CD4-positive, alpha-beta memory T cell (primary cell): ENCODE measurements at places on chromosomes 4 and X. TPM values are rescaled to one million over a fixed set of nuclear protein-coding genes. Genes with fewer than 3 reads are reported as not detected.

Gene MAGIX
- 1.6 TPM for total RNA-seq

GRCh38 chrX:122188751-122189150 is 995.3 kb upstream of the GRIA3 start:
- no peak for DNase-seq

GRCh38 chrX:118455013-118455412 is 40.6 kb upstream of the DOCK11 start:
- no peak for DNase-seq

Gene GAGE13
- total RNA-seq, result not detected

- DNase-seq, result no peak
These were observed 125.2 kb downstream of the ELOVL6 start for GRCh38 chr4:110073053-110073845.

- no peak for DNase-seq
These were observed 140.8 kb upstream of the EDNRA start for GRCh38 chr4:147340111-147340510.

DNA sequence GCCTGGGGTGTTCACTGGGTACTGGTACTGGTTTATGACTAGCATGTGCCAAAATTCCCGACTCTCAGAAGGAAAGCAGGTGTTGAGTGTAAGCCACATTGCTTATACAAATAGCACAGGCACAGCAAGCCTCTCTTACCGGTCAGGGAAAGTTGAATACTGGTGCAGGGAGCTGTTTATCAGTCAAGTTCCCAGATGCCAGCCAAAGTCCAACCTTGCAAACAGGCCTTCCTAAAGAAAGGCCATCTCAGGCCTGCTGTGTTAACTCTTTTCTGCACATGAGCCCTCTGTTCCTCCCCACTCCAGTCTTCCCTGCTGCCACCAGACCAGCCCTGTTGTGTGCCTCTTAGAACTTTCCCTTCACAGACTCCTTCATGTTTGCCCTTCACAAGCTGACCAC is 34.2 kb downstream of the PKD2 start:
- DNase-seq, result no peak

DNA sequence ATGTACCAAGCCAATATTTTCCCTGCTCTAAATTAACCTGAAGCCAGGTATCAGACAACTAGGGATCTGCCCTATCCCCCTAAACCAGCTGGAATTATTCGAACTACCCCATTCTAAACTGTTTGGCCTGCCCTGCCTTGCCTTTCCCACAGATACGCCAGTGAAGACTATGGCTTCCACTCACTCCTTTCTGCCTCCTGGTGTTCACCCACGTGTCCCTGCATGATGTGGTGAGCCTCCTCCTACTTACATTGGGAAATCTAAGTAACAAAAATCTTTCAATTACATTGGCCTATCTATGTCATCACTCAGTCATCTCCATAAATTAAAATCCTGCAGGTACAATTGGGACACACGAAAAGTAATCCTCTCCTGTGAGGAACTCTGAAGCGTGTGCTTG is 6.1 kb upstream of the LDOC1 start:
- DNase-seq, result no peak

GRCh38 chrX:100743009-100743607 is 11.2 kb upstream of the SYTL4 start:
- DNase-seq, result no peak

Gene DCAF12L2
- total RNA-seq, result not detected

Gene SPANXD
- not detected for total RNA-seq

GRCh38 chr4:143355540-143356217 is 19.0 kb downstream of the GAB1 start:
- no peak for DNase-seq

Gene TCEAL1
- 10.6 TPM for total RNA-seq

Gene NR0B1
- total RNA-seq, result not detected

Gene ARHGAP36
- total RNA-seq, result not detected

GRCh38 chrX:103806862-103807474 is 25.1 kb downstream of the RAB9B start:
- DNase-seq, result no peak

DNA sequence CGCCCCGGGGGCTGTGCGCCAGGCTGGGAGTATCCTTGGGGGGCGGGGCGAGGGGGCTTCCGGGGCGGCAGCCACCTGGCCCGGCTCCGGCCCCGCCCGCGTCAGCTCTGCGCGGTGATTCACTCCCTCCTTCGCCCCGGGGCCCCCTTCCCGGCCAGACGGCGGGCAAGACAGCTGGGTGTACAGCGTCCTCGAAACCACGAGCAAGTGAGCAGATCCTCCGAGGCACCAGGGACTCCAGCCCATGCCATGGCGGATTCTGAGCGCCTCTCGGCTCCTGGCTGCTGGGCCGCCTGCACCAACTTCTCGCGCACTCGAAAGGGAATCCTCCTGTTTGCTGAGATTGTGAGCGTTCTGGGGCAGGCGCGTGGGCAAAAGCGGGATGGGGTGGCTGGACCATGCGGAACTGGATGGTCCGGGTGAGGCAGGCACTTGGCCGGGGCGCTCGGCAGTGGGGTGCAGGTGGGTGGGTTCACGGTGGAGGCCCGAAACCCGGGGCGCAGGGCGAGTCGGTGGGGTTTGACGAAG is at the start of gene PLP2:
TSS of gene PLP2 (plus strand) at position 147 of the 528 bp plus-strand sequence. CDS start at position 250, 103 bp downstream.
- DNase-seq, result peak; percentile 51

DNA sequence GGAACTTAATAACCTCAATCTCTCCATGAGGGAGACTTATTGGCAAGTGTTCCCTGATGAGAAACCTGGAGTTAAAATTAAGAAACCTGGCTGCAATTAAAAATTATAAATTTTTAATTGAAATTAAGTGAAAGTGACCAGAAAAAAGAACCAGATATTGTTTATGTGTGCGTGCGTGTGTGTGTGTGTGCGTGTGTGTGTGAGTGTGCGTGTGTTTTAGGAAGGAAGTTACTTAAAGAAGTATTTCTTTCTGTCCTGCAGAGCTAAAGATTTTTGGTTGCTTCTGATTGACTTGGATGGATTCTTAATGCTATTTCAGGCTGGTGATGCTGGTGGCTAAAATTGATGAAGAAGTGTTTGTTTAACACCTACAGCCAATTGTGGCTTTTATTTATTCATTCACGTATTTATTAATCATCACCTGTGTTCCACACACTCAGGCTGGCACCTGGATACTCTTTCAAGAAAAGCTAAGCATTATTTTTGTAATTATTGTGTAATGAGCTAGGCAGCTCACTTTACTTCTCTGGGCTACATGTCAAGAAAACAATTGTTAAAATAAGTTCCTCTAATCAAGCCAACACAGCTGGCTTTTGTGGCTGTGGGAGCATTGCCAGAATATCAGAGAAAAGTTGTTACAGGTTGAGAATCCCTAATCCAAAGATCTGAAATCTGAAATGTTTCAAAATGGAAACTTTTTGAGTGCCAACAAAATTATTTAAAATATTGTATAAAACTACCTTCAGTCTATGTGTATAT is 68.5 kb downstream of the CEP44 start:
- DNase-seq, result no peak

DNA sequence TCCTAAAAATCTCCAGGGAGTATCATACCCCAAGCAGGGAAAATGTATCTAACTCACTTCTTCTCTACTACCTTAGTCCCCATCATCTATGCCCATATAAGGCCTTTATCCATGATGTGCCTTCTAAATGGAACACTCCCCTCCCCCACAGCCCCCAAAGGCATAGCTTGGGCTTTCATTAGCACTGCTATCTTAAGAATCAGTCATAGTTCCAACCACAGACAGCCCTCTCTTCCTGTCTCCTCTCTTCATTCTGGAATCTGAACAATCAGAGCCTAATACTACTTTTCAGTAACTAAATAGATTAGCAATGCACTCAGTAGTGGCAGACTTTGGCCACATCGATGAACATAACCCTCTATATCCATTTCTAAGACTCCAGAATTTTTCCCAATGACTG is 313.2 kb upstream of the DKK2 start:
- DNase-seq, result no peak

GRCh38 chr4:166312166-166312565 is 439.1 kb downstream of the TLL1 start:
- no peak for DNase-seq

DNA sequence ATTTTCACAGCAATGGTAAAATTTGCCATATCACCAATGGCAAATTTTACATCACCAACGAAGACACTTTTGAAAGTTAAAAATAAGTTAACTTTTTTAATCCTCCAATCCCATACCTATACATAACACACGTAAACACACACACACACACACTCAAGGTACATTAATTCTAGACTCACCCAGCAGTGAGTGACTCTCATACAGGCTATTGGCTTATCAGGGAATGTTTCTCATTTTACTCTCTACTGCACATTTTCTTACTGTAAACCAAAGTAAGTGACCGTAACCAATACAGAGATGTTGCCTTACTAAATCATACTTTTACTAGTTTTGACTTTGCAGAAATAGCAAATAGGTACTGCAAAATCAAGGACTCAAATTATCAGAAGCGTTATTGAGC is 2.3 kb downstream of the VEGFC start:
- DNase-seq, result no peak

DNA sequence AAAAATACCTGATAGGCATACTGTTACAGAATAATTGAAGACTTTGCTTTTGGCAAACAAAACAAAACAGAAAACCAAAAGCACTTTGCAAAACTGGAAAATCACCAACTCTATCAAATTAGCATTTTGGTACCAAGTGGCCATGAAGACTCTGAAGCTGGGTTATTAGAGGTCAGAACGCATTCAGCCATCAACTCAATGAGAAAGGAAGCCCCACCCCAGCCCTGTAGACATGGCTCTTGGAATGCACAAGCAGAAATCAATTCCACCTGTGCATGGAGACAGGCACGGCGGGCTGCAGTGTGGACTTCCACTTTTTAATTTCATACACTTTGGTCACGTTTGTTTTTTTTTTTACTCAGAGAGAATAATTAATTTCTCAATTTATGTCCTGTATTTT is 93.6 kb upstream of the DHX15 start:
- no peak for DNase-seq

- DNase-seq, result no peak
These were observed 430.0 kb downstream of the INPP4B start for GRCh38 chr4:142416121-142416520.

DNA sequence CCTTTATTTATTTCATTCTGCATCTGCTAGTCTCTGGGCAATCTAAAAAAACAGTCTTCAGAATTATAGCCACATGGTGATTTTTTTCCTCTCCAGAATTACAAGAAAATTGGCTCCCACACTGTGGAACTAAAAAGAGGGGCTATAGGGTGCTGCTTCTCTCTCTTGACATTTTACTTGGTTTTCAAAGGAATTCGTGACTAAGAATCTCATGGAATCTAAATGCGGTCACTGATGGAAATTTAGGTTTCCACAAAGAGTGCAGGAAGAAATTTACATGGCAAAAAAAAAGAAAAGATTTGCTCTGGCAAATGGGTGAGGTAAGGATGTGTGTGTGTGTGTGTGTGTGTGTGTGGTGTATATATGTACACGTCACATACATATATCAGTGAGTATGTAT is 10.2 kb downstream of the ATXN3L start:
- no peak for DNase-seq

- no peak for DNase-seq
These were observed 7.1 kb downstream of the MAOA start for GRCh38 chrX:43663173-43663572.

GRCh38 chr4:84419201-84419600 is 79.9 kb downstream of the NKX6-1 start:
- no peak for DNase-seq

Gene L1CAM
- 1.8 TPM for total RNA-seq

Gene CSAG1
- not detected for total RNA-seq

DNA sequence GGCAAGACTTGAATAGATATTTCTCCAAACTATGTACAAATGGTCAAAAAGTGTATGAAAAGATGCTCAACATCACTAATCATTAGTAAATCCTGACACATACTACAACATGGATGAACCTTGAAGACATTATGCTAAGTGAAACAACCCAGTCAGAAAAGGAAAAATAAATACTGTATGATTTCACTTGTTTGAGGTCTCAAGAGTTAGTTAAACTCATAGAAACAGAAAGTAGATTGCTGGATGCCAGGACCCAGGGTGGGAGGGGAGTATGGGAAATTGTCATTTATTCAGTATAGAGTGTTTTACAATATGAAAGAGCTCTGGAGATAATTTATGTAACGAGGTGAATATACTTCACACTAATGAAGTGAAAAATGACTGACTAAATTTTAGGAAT is 32.4 kb downstream of the PRMT9 start:
- DNase-seq, result no peak
